ENCODE measurements at places on chromosomes 16 and 17.

GRCh38 chr17:47992216-47992615 is 21.3 kb downstream of the CDK5RAP3 start:
- DNase-seq = no peak

DNA sequence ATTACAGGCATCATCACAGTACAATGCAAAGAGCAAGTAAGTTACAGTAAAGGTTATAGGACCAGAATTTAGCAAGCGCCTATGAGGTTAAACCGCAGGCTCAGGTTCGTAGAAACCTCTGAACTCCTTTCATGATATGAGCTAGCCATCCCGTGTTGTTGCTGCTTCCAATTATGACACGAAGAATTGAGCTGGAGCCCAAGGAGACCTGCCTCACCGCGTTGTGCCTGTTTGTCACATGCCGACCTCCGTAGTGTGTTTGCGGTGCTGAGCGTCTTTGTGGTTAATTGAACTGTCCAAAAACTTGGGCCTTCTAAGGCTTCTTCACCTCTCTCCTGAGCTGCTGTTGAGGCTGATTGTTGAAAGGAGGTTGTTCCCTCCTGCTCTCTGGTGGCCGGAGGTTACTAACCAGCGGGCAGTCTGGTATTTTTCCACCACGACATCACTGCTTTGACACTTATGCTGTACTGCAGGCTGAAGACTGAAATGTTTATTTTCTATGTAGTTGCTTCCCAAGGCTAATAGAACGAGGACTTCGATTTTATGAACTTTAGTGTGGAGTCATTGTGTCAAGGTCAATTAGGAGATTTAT is 67.5 kb downstream of the SEC14L1 start:
- no peak for DNase-seq

GRCh38 chr17:38454532-38454931 is 26.3 kb downstream of the ARHGAP23 start:
- no peak for DNase-seq

DNA sequence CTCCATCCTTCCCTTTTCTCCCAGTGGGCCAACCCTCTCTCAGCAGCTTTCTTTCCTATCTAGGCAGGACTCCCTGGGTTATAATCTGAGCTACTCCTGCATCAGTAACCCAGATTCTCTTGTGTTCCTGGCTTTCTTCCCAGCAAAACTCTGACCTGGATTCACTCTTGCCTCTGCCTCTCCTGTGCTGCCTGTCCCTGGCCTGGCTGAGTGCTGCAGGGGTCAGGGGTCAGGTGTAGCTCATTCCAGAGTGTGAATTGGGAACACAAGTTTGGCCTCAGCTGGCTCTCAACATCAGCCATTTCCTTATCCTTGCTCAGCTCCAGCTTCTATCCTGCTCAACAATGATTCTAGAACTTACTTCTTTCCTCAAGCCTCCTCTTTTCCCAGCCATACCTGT is 2.5 kb upstream of the ST6GALNAC2 start:
- no peak for DNase-seq

- no peak for DNase-seq
Observed at GRCh38 chr16:62014319-62014923, 21.8 kb downstream of the CDH8 start.

GRCh38 chr16:6644916-6645315 is 687.7 kb upstream of the RBFOX1 start:
- no peak for DNase-seq

GRCh38 chr17:69523244-69523861 is 108.9 kb downstream of the MAP2K6 start:
- DNase-seq = no peak
